ENCODE measurements at places on chromosomes 12 and 14. TPM values are rescaled to one million over a fixed set of nuclear protein-coding genes. Genes with fewer than 3 reads are reported as not detected.

DNA sequence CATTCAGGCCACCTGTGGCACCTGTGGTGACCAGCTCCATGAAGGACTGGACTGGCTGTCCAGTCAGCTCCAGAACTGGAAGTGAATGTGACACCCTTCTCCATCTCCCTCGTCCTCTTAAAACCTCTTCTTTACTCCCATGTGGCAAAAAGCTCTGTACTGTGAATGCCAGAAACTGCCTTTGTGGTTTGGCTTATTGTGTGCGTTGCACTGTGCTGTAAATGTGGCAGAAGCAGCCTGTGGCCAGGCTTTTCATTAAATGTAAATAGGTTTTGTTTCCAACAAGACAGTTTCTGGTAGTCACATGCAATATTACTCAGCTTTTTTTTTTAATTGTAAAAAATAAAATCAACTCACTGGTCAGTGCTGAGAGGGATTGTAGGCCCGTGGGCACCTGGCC is 453.7 kb downstream of the ATP23 start:
- no peak for DNase-seq
- H3K36me3 ChIP-seq = no peaks in the 10 kb centered on the region
- H3K27me3 ChIP-seq = no peaks in the 10 kb centered on the region

GRCh38 chr12:3545121-3545796 is 54.3 kb downstream of the PRMT8 start:
- H3K4me3 ChIP-seq = no peak overlapping the region
- no peaks in the 10 kb centered on the region for H3K36me3 ChIP-seq
- H3K27me3 ChIP-seq = no peaks in the 10 kb centered on the region
- H3K27ac ChIP-seq = no peak overlapping the region
- H3K4me1 ChIP-seq = no peaks in the 10 kb centered on the region

GRCh38 chr12:32252199-32253073 is 145.8 kb downstream of the BICD1 start:
- H3K4me3 ChIP-seq = no peak overlapping the region
- peaks cover 40% of the 10 kb centered on the region for H3K4me1 ChIP-seq
- H3K27ac ChIP-seq = peak overlapping the region; percentile 75
- no peaks in the 10 kb centered on the region for H3K27me3 ChIP-seq

DNA sequence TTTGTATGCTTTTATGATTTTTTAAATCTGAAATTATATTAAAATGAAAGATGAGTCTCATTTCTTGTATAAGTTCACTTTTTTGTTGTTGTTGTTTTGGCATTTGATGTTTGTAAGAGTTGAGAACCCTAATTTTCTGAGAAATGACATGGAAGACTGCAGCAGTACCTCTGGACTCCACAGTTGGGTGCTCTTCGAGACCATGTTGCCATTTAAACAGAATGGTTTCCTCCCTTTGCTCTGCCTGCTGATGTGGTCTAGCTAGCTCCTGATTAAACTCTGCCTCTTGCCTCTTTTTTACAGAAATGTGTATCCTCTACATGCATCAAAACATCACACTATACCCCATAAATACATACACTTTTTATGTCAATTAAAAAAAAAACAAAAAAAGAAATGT is 5.8 kb upstream of the LTA4H start:
- H3K36me3 ChIP-seq = no peaks in the 10 kb centered on the region
- DNase-seq = no peak
- no peak overlapping the region for H3K4me3 ChIP-seq
- H3K27me3 ChIP-seq = no peaks in the 10 kb centered on the region
- no peaks in the 10 kb centered on the region for H3K4me1 ChIP-seq

DNA sequence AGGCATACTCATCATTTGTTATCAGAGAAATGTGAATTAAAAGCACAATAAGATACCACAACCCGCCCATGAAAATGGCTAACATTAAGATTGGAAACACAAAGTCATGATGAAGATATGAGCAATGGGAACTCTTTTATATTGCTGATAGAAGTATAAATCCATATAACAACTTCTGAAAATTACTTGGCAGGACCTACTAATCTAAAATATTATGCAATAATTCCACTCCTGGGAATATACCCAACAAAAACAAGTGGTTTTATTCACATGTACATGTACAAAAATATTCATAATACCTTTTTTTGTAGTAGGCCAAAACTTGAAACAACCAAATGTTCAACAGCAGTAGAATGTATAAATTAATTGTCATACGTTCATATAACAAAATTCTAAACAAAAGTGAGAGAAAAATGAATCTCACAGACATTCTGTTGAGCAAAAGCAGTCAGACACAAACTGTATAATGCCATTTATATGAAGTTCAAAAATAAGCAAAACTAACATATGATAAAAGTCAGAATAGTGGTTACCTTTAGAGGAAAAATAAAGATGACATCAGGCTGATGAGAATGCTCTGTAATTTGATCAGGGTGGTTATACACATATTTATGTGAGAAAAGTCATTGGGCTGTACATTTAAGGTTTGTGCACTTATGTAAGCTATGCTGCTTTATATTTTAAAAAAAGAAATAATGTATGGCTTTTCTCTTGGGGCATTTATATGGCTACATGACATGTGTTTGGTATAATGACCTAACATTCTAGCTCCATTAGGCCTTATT is 309.2 kb upstream of the KITLG start:
- no peaks in the 10 kb centered on the region for H3K27me3 ChIP-seq
- no peak overlapping the region for H3K27ac ChIP-seq
- no peaks in the 10 kb centered on the region for H3K4me1 ChIP-seq
- no peak for DNase-seq
- no peak overlapping the region for H3K4me3 ChIP-seq
- no peaks in the 10 kb centered on the region for H3K36me3 ChIP-seq

GRCh38 chr14:94392510-94392935 is 4.1 kb upstream of the SERPINA1 start:
- H3K36me3 ChIP-seq = no peaks in the 10 kb centered on the region
- peaks cover 14% of the 10 kb centered on the region for H3K4me1 ChIP-seq
- H3K27ac ChIP-seq = no peak overlapping the region
- H3K27me3 ChIP-seq = no peaks in the 10 kb centered on the region

DNA sequence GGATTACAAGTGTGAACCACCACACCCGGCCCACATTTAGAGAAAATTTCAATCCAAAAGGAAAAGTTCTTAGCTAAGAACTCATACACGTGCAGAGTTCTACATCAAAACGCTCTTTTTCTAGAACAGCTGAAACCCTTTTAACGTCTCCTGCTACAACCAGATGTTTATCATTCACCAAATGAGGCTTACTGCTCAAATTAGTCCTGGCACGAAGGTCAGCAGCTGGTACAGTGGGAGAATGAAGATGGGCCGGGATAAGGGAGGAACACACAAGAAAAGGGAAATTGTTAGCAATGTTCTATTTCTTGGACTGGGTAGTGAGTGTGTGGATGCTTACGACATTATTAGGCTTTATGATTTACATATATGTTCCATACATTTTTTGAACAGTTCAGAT is 37.2 kb downstream of the PRKAB1 start:
- peaks cover 13% of the 10 kb centered on the region for H3K36me3 ChIP-seq
- H3K27ac ChIP-seq = no peak overlapping the region
- H3K27me3 ChIP-seq = no peaks in the 10 kb centered on the region
- H3K4me3 ChIP-seq = no peak overlapping the region
- DNase-seq = no peak

DNA sequence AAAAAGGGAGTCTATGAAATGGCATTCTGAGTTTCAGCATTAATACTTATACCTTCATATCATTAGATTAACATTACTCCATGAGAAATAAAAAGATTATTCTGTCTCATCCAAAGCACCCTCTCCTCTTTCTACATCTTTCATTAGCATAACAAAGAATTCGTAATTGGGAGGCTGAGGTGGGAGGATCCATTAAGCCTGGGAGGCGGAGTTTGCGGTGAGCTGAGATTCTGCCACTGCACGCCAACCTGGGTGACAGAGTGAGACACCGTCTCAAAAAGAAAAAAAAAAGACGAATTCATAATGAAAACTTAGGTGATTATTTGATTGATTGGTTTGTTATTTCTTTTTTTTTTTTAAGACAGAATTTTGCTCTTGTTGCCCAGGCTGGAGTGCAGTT is 1.8 kb upstream of the CDK17 start:
- H3K27ac ChIP-seq = no peak overlapping the region
- H3K4me3 ChIP-seq = no peak overlapping the region
- H3K4me1 ChIP-seq = peaks cover 27% of the 10 kb centered on the region

The CALCOCO1 gene
- 46.0 TPM for total RNA-seq

The KRT6C gene
- total RNA-seq = not detected

The TAS2R43 gene
- total RNA-seq = 2.5 TPM

Measured in neural progenitor cell (in vitro differentiated cells).